ENCODE measurements at places on chromosomes 7 and 10.

GRCh38 chr7:92158660-92159575 lies 20.0 kb downstream of the LRRD1 start:
- no peak for DNase-seq

DNA sequence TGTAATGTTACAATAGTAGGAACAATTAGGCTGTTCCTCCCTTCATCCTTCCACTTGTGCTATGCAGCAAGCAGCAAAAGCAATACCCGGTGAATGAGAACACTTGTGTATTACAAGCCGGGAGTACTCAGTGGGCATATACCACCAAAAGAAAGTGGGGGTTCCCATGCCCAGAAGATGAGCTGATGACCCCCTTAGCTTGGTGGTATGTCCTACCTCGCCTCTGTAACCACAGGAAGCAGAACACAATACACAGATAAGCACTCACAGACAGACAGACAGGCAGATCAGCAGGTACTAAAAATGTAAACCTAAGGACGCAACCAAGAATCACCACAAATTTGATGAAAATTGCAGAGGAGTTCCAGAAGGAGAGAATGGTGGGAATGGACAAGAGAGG lies 15.5 kb upstream of the KIF20B start:
- DNase-seq = no peak

DNA sequence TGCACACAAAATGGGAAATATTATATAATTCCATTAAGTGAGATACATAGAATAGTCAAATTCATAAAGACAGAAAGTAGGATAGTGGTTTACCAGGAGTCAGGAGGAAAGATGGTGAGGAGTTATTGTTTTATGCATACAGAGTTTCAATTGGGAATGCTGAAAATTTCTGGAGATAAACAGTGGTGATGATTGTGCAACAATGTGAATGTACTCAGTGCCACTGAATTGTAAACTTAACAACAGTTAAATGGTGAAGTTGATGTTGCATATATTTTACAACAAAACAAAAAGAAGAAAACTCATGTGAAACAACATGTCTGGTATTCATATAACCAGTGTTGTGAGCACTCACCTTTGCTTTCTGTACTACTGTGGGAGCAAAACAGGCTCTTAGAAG lies 168.9 kb upstream of the TEX47 start:
- DNase-seq = no peak

DNA sequence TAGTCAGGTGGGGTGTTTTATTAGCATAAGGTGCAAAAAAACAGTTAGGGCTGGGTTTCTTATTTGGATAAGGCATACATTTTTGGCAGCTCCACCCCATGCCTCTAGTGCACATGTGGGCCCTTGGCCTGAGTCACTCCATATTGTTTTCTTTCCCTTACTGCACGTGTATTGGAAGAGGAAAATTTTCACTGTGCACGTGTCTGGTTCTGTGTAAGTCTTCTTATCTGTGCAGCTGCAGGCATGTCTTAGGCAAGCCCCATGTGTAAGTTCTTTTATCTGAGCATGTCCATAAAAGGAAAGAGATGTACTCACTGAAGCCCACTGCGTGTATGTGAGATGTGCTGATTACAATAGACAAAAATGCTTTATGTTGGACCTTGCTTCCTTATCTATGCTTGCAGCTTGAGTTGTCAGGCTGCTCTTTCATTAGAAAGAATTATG lies 540.3 kb upstream of the IGFBP3 start:
- no peak for DNase-seq

DNA sequence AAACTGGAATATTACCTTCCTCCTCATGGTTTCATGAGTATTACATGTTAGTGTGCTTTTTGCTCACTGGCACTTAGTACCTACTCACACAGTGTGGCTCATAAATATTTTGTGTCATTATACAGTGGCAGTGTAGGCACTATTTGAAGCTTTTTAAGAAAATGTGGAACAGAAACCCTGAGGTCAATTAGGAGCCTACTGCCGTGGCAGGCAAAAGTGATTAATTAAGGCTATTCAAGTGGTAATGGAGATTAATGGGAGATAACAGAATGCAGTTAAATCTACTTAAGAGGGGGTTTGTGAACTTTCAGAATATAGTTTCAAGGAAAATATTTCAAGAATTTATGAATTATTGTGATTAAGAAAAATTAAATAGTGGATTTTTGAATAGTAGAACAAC lies 277.6 kb downstream of the HGF start:
- no peak for DNase-seq

- DNase-seq = peak; percentile 22
Measured at GRCh38 chr10:129971381-129972144, 7.5 kb upstream of the EBF3 start.

- peak; percentile 94 for DNase-seq
Measured at GRCh38 chr7:117069379-117069778, 116.1 kb downstream of the ST7 start.

GRCh38 chr10:88107296-88108097 lies 244.1 kb downstream of the PTEN start:
- no peak for DNase-seq

GRCh38 chr7:23431702-23432199 lies 38.5 kb downstream of the IGF2BP3 start:
- no peak for DNase-seq

DNA sequence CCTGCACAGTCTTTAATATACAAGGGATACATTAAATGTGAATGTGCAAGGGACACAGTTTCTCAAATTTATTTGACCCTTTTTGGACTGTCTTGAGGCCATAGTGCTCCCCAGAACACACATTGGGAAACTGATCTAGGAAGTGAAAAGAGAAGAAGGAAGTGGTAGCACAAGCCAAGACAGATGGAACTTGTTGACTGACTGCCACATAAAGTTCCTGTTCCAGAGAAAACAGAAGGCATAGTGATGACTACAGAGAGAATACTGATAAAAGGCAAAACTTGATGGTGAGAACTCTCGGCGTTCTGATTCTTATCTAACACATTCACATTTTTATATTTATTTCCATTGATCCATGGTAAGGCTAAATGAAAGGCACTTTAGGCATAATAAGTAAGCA lies 1216.4 kb downstream of the CNTNAP2 start:
- no peak for DNase-seq

DNA sequence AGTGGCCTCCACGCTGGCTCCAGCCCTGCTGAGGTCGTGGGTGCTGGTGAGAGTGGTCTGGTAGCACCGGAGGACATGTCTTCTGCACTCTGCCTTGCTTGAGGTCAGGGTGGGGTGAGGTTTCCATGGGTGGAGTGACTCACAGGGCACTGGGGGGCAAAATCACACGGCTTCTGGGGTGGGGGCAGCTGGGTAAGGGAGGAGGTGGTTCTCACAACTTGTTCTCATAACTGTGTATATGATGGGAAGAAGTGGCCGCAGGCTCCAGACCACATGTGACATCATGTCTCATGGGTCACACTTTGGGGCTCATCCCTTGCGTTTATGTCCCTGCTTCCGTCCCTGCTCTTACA lies 884 bp upstream of the PRF1 start:
- DNase-seq = no peak

DNA sequence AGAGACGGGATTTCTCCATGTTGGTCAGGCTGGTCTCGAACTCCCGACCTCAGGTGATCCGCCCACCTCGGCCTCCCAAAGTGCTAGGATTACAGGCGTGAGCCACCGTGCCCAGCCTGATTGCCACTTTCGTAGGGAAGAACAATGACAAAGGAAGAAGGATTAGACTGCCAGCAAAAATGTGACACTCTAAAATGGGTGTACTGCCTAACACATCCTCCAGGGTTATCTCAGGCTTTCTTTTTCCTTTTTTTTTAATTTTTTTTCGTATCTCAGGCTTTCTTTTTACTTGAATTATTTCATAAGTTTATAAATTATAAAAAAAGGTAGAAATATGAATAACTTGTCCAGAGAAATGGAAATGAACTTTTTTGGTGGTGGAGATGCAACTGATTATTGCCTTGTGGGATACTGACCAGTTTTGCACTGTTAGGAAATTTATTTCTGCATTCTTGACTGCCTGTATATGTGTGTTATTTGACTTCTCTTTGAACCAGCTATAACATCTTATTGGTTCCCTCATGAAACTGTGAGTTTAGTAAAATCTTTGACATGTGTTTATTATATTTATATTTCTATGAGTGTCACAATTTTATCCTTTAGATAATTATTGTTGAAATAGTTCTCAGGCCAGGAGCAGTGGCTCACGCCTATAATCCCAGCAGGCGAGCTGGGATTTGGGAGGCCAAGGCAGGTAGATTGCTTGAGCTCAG lies 56.8 kb downstream of the XRCC2 start:
- no peak for DNase-seq

- no peak for DNase-seq
Measured at GRCh38 chr7:116554911-116555310, 30.1 kb downstream of the CAV1 start.

- DNase-seq = no peak
Measured at GRCh38 chr7:7889791-7890568, 78.6 kb upstream of the GLCCI1 start.

DNA sequence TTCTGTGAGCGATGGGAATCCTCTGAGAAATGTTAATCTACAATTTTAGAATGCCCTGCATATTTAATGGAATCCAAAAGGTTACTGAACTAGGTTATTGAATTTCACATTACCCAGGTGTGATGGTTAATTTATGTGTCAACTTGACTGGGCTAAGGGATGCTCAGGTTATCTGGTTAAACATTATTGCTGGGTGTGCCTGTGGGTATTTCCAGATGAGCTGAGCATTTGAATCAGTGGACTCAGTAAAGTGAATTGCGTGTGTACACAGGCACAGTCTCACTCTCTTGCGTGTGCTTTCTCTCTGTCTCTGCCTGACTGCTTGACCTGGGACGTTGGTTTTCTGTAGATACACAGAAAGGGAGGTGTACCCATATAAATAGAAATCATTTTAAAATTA lies 21.7 kb downstream of the RNF32 start:
- DNase-seq = no peak

GRCh38 chr7:144545330-144545729 lies 141.8 kb upstream of the NOBOX start:
- DNase-seq = no peak

GRCh38 chr10:60654813-60655464 lies 123.3 kb upstream of the CDK1 start:
- no peak for DNase-seq

DNA sequence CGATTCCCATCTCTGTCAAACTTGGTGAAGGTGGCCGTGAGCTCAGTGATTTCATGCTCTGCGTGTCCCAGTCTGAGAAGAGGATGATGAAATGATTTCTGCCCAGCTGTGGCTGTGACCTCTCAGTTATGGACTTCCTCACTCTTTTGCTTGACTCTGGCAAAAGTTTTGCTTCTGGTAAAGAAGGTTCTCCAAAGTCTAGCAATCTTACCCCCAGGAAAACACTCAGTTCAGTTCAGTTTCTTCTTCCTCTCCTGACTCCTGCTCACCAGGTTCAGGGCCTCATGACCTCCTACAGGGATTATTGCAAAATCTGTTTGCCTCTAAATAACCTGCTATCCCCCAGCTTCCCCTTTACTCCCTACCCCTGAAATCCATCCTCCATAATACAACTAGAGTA lies 4.9 kb upstream of the BLOC1S2 start:
- DNase-seq = no peak

- DNase-seq = no peak
Measured at GRCh38 chr10:109993551-109994330, 14.0 kb upstream of the ADD3 start.

GRCh38 chr7:157046681-157047080 lies 36.2 kb upstream of the MNX1 start:
- DNase-seq = no peak

DNA sequence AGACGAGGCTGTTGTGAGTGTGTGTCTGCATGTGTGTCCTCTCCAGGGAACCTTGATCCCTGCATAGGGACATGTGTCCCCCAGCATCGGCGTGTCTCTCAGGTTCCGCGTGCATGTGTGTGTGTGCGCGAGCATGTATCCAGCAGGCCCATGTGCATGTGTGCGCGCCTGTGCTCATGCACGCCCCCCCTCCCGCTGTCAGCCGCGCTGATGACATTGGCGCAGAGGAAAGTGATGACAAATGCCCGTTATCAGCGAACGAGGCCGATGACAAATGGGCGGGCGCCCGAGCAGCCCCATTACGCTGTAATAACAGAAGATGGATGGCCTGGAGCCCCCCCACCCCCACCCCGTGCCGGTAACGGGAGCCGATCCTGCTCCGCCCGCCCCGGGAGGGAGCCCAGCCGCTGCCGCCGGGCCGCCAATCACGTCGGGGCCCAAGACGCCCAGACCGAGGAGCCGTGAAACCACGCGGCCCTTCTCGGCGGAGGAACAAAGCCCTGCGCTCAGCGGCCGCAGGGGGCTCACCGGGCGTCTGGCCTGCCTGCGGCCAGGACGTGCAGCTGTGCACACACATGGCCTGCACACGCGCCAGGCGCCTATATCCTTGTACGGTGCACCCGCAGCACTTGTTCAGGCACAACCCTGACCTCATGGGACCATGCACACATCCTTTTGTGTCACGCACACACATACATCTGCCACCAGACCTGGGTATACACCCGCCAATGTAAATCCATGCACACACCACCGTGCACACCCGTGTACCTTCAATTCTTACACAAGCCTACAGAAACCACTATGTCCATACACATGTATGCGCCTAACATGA lies 21.5 kb downstream of the POLL start:
- peak; percentile 30 for DNase-seq

DNA sequence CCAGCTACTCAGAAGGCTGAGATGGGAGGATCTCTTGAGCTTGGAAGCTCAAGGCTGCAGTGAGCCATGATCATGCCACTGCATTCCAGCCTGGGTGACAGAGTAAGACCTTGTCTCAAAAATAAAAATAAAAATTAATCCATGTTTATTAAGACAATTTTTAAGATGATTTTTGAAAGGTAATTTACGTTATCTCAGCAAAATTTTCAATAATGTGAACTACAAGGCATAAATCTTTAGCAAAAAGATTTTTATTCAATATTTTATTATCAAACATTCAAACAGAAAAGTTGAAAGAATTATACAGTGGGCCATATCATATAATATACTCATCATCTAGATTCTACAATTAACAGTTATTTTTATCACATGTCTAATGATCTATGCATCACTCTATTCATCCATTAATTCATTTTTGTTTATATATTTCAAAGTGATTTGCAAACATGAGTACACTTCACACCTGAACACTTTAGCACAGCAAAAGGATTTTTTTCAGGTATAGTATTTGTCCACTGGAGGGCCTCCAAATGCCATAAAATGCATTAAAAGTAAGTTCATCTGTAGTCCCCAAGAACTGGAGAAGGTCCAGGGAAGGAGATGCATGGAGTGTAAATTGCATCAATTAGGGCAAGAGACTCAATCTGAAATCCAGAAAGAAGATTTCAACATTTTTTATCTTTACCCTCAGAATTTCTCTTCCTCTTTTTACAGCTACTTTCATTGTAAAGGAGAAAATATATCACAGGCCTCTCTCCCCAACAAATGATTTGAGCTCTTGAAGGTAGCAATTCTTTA lies 38.6 kb upstream of the RSBN1L start:
- DNase-seq = peak; percentile 71

GRCh38 chr7:132078891-132079735 lies 497.2 kb downstream of the PLXNA4 start:
- no peak for DNase-seq

GRCh38 chr7:128398016-128398840 lies 11.6 kb downstream of the IMPDH1 start:
- peak; percentile 12 for DNase-seq

DNA sequence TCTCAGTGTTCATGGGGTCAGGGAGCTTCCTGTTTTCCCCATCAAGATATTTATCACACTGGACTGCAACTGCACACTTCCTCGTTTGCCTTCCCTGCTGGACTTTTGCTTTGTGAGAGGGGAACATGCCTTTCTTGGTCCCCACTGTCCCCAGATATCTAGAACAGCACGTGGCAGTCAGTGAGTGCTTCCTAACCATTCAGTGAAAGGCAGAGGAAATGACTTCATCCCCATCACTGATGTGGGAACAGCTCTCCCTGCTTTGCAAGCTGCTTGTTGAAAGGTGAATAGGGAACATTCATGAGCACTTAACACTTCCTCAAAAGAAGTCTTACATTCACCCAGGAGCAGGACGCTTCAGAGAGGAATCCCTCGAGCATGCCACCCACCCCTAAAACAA lies 135.4 kb downstream of the MYOF start:
- DNase-seq = no peak

Measured in DMS79 treated with DMSO at 0.1 percent for 48 hours (cell line).